ENCODE measurements at places on chromosomes 1 and 21.
A peak's percentile ranks its signal among the peaks of the same experiment; 100 is the strongest.

DNA sequence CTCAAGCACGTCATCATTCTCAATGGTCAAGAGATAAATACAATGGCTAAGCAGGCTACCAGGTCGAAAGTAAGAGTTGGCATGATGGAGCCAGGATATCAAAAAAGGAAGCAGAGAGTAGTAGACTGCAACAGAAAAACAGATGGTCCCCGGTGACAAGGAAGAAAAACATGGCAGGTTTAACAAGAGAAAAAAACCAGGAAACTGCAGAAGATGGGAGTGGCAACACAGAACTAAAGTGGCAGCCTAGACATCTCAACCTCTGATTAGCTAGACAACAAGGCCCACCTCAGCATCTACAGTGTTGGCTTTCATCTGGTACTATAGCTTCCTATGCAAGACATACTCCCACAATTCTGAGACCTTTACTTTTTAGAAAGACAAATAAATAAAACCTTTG, 3.1 kb downstream of the UBR4 start:
- DNase-seq = no peak

DNA sequence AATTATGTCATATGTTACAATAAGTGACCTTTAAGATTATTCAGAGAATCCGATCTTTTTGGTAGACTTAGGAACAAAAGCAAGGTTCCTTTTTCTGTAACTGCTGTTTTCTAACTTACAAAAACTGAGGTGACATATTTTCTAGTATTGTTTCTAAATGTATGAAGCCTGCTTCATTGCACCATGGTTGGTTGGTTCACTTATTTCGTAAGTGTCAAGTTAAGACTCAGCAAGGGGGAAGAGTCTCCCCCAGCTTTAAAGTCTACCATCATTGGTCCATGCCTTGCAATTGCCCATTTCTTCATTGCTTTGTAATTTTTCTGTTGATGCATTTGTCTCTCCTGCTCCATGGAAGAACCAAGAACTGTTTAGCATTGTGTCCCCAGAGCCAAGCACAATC, 136.9 kb downstream of the DISC1 start:
- DNase-seq = no peak

DNA sequence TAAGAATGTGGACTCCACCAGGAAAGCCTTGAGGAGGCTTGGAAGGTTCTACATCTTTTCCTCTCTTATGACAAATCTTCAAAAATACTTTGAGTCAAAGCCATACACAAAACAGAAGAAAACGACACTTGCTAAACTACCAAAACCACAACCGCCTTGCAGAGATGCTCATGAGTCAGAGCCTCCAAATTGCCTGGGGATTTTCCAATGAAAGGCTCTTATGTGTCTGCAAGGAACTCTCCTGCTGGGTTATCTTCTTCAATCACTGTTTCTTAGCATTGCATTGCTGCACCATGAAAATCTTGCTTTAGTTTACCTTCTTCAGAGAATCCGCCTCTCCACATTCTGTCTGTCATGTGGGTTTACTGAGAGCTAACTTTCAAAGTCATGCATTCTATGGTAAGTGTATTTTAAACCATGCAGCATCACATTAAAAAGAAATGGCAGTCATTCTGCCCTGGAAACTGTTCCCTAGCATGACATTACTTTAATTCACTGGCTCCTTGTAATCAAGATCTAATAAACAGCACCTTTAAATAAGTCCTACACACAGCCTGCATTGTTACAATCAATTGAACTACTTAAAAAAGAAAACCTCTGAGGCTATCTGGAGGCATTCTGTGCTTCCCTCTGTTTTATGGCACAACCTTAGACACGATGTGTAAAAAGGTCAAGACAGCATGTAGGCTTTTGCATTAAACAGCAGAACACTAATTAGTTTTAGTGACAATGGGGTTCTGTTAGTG, 210.0 kb upstream of the FOXD3 start:
- no peak for DNase-seq

DNA sequence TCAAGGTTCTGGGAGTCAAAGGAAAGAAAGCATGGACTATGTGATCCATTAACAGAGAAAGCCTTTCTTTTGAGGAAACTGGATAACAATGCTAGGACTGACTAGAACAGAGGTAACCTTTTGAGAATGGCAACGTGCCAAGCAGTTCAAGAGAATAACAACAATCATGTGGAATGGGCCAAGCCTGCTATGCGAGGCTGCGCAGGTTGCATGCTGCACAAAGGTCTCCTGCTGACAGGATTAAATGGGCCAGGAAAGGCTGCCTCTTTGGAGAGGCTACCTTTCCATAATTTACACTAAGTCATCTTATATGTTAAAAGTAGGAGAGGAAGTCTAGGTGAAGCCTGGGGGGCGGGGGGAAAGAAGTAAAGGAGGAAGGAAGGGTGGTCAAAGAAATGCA, 5.8 kb downstream of the PCNX2 start:
- DNase-seq = no peak

GRCh38 chr1:160376525-160377131, 9.8 kb downstream of the NHLH1 start:
- DNase-seq = peak; percentile 36

- DNase-seq = no peak
Measured at GRCh38 chr1:42886800-42887199, 40.4 kb downstream of the ZNF691 start.

DNA sequence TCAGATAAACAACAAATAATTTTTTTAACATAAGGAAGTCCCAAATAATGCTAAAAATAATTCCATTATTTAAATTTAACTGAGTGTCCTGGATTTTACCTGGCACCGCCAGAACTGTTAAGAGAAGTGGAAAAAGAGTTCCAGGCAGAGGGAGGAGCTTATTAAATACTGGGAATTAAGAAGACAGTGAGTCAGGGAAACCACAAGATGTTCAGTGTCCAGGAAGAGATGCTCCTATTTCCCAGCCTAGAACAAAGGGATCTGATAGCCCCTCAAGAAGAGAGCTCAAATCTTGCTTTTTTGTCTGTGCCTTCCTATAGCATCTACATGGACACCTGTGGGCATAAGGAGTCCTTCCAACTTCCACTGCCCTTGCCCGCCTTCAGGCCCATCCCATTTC, 85.9 kb downstream of the PGM1 start:
- DNase-seq = no peak

- DNase-seq = no peak
Measured at GRCh38 chr1:220966881-220967611, 87.8 kb downstream of the HLX start.

- no peak for DNase-seq
Measured at GRCh38 chr1:58405660-58406059, 140.9 kb downstream of the OMA1 start.

- DNase-seq = no peak
Measured at GRCh38 chr1:159992161-159992560, 38.1 kb upstream of the SLAMF9 start.
